ENCODE measurements at places on chromosomes 6 and 20. TPM values are rescaled to one million over a fixed set of nuclear protein-coding genes. Genes with fewer than 3 reads are reported as not detected.

Gene SLC17A3
- not detected for polyA plus RNA-seq

Gene STMND1
- not detected for polyA plus RNA-seq

Gene NKAIN4
- not detected for polyA plus RNA-seq

Gene HRH3
- not detected for polyA plus RNA-seq

Gene TMEM14A
- 8.0 TPM for polyA plus RNA-seq

Gene GINS1
- 26.6 TPM for polyA plus RNA-seq

Gene CLIC5
- not detected for polyA plus RNA-seq

Gene BPIFB1
- not detected for polyA plus RNA-seq

Gene GPX5
- polyA plus RNA-seq, result not detected

Gene HUS1B
- 0.32 TPM for polyA plus RNA-seq

Gene SYNGAP1
- polyA plus RNA-seq, result 14.6 TPM

Gene MEI4
- not detected for polyA plus RNA-seq

Gene LPA
- polyA plus RNA-seq, result not detected

Gene PHACTR1
- 12.8 TPM for polyA plus RNA-seq

Gene MUC22
- polyA plus RNA-seq, result 0.03 TPM

Gene SLC17A9
- polyA plus RNA-seq, result 0.04 TPM

Gene RBL1
- 9.5 TPM for polyA plus RNA-seq

Gene SMPDL3A
- 1.1 TPM for polyA plus RNA-seq

Gene PCSK2
- polyA plus RNA-seq, result not detected

Gene ARFGEF2
- polyA plus RNA-seq, result 9.4 TPM

Gene SLC24A3
- not detected for polyA plus RNA-seq

Gene RPS18
- 10,563 TPM for polyA plus RNA-seq

Gene OPRM1
- polyA plus RNA-seq, result not detected

Gene TBXT
- not detected for polyA plus RNA-seq

Gene DLK2
- 0.45 TPM for polyA plus RNA-seq

Gene RNASET2
- 124 TPM for polyA plus RNA-seq

Gene CTAGE9
- not detected for polyA plus RNA-seq

Gene B3GAT2
- not detected for polyA plus RNA-seq

Gene BPI
- polyA plus RNA-seq, result not detected

Gene PKIB
- polyA plus RNA-seq, result 26.3 TPM

Gene DEFB123
- polyA plus RNA-seq, result not detected

Gene C6orf132
- 0.26 TPM for polyA plus RNA-seq

Gene COQ3
- 38.3 TPM for polyA plus RNA-seq

Gene IL17A
- polyA plus RNA-seq, result not detected

Data from K562 (cell line).